ENCODE measurements at places on chromosomes 6 and 20.

GRCh38 chr20:32109392-32110172, at the start of gene TM9SF4:
TM9SF4 (plus strand) TSS chr20:32109714; CDS start chr20:32109741, 27 bp downstream.
- peak; percentile 95 for DNase-seq

DNA sequence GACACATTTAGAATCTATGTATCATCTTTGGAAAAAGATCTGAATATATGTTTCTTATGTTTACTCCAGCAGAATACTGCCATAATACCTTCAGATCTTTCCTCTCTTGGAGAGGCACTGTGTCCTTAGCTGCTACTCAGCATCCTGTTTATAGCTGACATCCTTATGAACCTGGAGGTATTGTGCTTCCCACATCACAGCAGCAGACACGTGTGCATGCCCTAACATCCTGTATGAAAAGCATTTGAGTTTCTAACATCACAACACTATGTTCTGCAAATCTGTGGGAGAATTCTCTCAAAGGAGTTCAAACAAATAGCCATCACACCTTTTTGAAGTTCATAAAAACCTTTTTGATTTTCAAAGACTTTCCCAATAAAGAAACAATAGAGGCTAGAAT, 216.0 kb downstream of the GJA1 start:
- DNase-seq = no peak

DNA sequence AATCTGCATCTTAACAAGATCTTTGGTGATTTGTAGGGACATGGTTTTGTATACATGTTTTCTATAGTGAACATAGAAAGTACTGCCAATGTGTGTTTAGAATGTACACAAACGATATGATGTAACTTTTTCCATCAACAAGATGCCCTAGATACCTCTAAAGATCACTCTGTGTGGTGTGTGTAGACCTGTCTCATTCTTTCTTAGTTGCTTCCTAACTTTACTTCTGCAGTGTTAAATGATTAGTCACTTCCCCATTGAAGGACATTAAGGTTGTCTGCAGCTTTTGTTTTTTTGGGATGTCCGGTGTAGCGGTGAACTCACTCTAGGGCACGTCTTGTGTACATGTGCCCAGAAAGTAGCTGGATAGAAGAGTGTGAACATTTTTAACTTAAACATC, 35.9 kb downstream of the CDYL start:
- no peak for DNase-seq

GRCh38 chr6:131065824-131066171, 2.8 kb upstream of the EPB41L2 start:
- DNase-seq = peak; percentile 49

Measured in right hindlimb (tissue), 1 donor.